ENCODE measurements at places on chromosomes 11 and 22.

GRCh38 chr11:99257131-99257530 is 236.4 kb downstream of the CNTN5 start:
- no peak for DNase-seq

GRCh38 chr11:59865031-59865430 is 1.3 kb downstream of the TCN1 start:
- peak; percentile 85 for DNase-seq

- no peak for DNase-seq
Observed at GRCh38 chr11:33842236-33842915, 49.5 kb downstream of the LMO2 start.

DNA sequence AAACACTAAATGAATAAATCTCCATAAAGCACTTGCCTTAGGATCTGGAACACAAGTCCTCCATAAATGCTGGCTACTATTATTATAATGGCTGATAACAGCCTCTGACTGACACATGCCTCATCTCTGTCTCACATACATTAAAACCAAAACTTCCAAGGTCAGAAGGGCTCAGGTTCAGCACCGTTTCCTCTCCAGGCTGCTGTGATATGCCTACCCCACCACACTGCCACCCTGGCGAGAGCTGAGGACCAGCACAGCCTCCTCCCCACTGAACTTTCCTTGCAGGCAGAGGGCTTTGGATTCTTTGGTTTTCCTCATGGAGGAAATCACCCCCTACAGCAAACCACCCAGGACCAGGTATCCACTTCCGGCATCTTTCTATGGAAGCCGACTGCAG is 112.8 kb downstream of the ABTB2 start:
- DNase-seq: no peak

- DNase-seq: peak; percentile 76
Observed at GRCh38 chr11:84390441-84391078, 1104.4 kb upstream of the CCDC90B start.

- no peak for DNase-seq
Observed at GRCh38 chr22:42963231-42963595, 51.7 kb downstream of the PACSIN2 start.

Data from kidney tubule cell (primary cell).